ENCODE measurements at places on chromosomes 3 and 15.

DNA sequence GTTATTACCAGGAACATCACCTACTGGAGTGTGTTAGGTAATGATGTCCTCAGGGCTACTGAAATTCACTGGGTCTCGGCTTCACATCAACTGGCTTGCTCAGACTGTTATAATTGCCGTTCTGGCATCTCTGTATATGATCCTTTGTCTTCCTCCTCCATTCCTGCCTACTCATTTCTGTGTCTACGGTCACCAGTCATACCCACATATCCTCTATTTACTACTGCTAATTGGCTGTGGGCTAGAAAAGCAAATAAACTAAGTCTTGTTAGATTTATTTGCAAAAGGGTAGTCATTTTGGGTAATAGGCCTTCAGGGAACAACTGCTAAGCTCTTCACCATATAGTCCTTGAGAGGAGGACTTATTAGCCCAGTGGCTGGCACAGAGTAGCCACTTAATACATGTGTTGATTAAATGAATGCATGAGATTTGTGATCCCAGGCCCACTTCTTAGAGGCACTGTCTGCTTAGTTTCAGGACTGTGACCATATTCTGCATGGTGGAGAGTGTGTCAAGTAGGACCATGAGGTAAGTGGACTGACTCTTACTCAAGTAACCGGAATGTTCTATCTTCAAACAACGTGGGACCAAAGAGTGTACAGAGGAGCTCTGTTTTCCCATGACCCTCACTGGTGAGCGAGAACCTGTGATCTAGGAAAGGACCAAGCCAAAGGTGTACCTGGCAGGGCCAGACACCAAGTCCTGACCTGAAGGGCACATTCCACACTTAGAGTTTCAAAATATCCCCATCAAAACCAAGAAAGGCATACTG is 13.2 kb downstream of the ZDHHC3 start:
- DNase-seq: no peak

DNA sequence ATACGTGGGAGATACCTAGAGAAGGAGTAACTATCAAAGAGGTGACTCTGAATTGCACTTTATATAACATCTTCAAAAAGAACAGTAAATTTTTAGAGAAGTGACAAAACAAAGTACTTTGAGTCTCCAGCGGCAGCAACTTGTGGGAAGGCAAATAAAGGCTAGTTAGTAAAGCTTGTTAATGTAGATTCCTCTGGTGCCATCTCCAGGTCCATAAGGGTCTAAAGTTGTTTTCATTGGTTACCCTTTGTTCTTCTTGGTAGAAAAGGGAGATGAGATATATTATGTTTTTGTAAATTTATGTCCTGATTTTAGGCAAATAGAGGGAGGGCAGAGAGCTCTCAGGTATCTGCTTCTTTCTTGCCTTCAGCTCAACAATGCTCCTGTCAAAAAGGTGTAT is 161.6 kb downstream of the MYRIP start:
- no peak for DNase-seq

- no peak for DNase-seq
These were observed 29.1 kb downstream of the IP6K1 start for GRCh38 chr3:49757197-49757596.

GRCh38 chr3:57746156-57747010 is 9.7 kb upstream of the SLMAP start:
- no peak for DNase-seq

DNA sequence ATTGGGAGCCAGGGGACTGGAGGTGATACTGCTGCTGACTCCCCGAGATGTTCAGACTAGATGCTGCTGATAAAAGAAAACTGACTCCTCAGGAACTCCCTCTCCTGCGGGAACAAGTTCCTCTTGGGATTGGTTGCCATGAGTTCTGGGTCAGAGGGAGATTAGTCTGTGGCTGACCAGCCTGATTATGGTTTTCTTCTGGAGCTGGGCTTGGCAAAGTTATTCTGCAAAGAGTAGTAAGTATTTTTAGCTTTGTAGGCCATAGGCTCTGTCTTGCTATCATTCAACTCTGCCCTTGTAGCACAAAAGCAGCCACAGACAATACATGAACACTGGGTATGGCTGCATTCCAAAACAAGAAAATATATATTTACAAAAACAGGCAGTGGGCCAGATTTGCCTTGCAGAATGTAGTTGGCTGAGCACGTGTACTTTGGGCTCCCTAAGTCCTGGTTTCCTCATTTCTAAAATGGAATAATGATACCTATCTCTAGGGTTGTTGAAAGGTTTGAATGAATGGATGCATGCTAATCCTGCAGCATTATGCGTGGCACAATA is 796.8 kb downstream of the AGBL1 start:
- DNase-seq: no peak

- DNase-seq: no peak
These were observed 19.5 kb upstream of the SPESP1 start for GRCh38 chr15:68910816-68911215.

- DNase-seq: no peak
These were observed 2.7 kb downstream of the ALS2CL start for GRCh38 chr3:46690798-46691197.

DNA sequence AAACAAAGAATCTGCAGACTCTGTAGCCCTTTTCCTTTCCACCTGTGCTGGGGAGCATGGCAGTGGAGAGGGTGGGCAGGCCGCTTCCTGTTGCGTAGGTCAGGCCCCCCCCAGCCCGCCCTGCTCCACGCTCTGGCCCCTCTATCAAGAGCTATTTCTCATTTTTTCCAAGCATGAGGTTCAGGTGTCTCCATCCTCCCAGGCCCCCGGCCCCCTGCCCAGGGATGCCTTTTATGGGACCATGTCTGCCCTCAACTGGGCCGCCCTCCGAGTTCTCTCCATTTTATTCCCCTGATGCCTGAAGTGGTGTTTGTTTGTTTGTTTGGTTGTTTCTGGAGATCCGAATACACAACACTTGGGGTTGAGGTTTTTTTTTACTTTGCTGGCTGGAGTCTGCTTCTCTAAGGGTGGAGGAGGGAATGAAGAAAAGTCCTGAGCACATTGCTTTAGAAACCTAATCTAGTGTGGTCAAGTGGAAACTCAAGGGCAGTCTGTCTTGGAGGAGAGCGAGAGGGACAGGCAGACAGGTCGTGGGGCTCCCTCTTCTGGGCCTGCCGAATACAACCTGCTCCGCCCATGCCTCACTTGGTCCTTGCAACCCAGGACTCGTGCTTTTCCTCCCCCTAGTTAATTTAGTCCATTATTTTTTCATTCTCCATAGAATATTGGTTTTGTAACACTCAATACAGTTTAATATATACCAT is 176.5 kb upstream of the LYSMD4 start:
- no peak for DNase-seq

DNA sequence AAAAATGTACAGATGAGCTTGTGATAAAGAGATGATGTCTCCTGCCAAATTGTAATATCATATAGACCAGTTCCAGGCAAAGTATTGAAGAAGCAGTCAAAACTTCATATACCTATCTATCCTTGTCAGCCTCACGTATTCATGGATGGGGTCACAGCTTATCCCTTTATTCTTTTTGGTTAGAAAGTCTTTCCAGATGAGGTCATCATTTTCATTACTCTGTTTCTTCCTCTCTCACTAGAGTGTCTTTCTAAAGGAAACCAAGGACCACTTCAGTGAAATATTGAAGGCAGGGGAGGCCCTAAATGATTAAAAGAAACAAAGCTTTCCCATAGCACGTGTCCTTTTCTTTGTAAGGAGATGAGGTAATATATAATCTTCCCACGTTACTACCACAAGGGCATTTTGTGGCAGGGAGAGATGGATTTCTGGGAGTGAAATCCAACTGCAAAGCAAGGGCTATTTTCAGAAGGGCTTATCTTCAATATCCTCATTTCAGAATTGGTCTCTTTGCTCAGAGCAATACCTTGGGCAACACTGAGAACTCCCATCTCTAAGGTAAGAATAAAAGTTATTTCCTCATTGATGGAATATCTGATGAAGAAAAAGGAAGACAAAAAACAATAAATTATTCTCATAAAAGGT is 260.2 kb downstream of the TIGIT start:
- DNase-seq: no peak

- DNase-seq: no peak
These were observed 298.3 kb upstream of the TBL1XR1 start for GRCh38 chr3:177495566-177495965.

DNA sequence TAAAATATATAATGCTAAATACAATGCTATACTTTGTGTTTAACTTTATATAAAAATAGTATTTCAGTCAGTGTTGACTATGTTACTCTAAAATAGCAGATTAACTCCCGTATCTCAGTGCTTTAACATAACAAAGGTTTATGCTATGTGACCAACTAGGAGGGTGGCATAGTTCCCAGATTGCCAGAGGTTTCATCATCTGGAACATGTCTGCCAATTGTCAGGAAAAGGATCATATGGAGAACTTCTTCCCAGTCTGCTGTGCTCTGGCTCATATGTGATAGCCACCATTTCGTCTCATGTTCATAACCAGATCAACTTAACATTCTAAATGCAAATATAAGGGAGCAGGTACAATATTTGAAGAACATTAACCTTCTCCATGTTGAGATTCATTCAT is 720.2 kb downstream of the MCTP2 start:
- DNase-seq: no peak

DNA sequence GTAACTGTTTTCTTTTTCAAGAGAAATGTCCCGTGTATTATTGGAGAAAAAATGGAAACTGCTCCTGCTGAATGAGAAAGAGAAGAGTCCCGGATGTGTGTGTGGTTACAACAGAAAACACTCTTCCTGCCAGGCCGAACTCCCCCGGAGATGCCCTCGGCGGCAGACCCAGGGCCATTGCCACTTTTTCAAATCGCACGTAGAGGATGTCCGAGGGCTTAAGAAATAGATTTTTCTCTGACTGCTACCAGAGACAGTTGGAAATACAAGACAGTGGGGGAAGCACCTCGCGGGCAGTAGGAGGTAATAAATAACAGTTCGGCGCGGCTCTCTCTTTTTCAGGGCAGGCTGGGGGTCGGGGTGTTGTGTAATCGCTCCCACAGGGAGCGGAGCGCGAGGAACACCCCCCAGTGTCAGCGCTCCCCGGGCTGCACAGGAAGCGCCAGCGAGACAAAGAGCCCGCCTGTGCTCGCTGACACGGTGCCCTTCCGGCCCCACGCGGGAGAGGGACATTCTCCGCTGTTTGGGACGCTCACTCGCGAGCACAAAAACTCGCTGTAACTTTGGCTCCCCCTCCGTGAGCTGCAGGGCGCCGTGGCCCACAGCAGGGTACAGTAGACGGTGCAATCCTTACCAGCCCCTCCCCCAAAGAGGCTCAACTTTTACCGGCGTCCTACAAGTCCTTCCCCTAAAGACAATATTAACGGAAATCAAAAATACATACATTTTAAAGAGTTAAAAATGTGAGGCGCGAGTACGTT is 1.1 kb downstream of the VGLL4 start:
- peak; percentile 85 for DNase-seq

- peak; percentile 42 for DNase-seq
These were observed 875 bp upstream of the NT5DC2 start for GRCh38 chr3:52534281-52535183.

GRCh38 chr3:154275965-154276364 is 48.3 kb downstream of the DHX36 start:
- DNase-seq: no peak

GRCh38 chr3:143896486-143896885 is 48.2 kb upstream of the SLC9A9 start:
- DNase-seq: no peak

DNA sequence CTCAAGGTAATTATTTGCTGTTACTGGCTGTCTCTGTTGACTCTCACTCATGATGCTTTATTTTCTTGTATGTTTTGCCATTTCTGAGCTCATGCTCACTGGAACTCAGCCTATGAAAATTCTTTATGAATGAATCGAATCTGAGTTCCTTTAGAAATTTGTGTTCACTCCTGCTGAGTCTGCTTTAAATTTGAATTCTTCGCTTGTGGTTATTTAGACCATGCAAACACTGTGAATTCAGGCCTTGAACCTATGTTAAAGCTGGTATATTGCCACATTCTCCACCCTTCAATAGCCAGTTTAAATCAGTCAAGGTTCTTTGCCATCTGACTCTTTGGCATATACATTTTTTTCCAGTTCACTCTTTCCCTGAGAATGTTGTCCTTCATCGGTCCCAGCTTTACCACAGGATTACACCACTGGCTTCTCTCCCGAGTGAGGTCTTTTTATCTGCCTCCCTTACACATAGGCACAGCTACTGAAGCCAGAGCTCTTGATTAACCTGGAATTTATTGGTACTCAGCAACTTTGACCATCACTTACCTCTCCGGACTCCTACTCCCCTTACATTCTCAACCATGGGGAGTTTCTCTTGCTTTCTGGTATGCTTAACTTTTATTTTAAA is 400.6 kb downstream of the VPS13C start:
- DNase-seq: no peak

GRCh38 chr15:96051598-96051997 is 278.9 kb upstream of the NR2F2 start:
- DNase-seq: no peak

DNA sequence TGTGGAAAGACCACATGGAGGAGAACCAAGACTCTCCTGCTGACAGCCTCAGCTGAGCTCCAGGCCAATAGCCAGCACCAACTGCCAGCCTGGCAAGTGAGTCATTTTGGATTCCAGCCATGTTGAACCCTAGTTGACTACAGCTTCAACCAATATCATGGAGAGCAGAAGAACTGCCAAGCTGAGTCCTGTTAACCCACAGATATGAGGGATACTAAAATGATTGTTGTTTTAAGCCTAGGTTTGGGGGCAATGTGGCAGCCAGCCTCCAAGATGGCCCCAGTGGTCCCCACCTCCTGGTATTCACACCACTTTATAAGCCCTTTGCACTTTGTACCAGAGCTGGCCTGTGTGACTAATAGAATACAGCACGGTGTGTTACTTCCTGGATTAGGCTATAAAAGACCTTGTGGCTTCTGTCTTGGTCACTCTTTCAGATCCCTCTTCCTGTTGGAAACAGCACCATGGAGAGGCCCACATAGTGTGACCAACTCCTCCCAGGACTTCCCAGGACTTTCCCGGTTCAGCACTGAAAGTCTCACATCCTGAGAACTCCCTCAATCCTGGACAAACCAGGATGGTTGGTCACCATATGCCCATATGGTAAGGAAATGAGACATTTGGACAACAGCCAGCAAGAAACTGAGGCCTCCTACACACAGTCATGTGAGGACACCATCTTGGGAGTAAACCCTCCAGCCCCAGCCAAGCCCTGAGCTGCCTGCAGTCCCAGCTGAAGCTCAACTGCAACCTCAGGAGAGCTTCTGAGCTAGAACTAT is 32.4 kb upstream of the CDV3 start:
- no peak for DNase-seq
